ENCODE measurements at places on chromosomes 11 and 22.

- no peak for DNase-seq
Observed at GRCh38 chr11:17781221-17781620, 46.6 kb downstream of the KCNC1 start.

- DNase-seq, result no peak
Observed at GRCh38 chr11:59791639-59792038, 18.9 kb downstream of the MRPL16 start.

GRCh38 chr11:118691926-118692830, 12.7 kb upstream of the TREH start:
- peak; percentile 23 for DNase-seq

GRCh38 chr11:804599-804964, 449 bp downstream of the PIDD1 start:
- DNase-seq, result no peak

DNA sequence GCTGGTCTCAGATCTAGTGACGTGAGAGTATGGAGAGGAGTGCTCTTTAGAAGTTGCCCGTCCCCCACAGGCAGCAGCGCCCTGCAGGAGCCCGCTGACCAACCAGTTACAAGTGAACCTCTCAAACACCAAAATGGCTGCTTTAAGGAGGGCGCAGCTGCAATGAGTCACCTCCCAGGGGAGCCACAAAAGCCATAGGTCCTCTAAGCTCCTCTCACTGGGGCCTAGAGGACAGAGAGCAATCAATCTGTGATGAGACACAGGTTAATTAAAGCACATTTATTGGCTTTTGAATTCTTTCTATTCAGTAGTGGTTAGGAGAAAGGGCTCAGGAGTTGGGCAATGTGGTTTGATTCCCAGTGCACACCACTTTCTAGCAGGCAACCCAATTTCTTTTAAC, 15.5 kb upstream of the RAPSN start:
- DNase-seq, result no peak

- DNase-seq, result no peak
Observed at GRCh38 chr11:120894202-120894985, 129.5 kb upstream of the TBCEL start.

DNA sequence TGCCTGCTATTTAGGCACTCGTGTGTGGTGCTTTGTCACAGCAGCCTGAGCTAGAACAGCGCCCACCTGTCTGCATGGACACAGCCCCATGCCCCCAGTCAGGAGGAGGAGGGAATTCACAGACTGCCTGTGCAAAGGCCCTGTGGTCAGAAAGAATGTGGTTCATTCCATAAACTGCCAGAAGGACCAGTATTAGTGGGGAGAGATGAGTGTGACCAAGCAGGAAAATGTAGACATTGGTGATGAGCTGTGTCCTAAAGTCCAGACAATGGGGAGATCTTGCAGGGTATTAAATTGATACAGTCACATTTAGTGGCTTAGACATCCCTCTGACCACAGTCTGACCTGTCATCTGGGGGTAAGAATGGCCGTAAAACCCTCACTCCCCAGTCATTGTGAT, 83.7 kb upstream of the LINC01488 start:
- peak; percentile 12 for DNase-seq

GRCh38 chr22:38481162-38481870, 13.4 kb downstream of the KDELR3 start:
- no peak for DNase-seq

GRCh38 chr11:59174664-59175033, 2.7 kb downstream of the DTX4 start:
- no peak for DNase-seq

DNA sequence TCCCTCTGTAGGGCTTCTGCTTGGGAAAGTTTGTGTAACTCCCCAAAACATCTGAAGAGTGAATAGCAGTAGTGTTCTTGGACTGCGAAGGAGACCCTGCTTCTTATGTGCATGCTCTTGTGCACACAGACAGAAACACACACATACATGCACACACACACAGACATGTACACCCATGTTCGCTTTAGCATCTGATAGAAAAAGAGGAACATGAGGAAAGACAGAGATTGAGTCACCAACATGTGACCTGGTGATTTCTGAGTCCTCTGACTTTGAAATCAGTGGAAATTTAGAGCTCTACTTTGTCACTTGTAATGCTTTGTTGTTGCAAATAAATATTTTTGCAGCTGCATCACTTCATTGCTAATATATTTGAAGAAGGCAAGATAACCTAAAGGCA, 23.8 kb downstream of the CD44 start:
- DNase-seq, result no peak

DNA sequence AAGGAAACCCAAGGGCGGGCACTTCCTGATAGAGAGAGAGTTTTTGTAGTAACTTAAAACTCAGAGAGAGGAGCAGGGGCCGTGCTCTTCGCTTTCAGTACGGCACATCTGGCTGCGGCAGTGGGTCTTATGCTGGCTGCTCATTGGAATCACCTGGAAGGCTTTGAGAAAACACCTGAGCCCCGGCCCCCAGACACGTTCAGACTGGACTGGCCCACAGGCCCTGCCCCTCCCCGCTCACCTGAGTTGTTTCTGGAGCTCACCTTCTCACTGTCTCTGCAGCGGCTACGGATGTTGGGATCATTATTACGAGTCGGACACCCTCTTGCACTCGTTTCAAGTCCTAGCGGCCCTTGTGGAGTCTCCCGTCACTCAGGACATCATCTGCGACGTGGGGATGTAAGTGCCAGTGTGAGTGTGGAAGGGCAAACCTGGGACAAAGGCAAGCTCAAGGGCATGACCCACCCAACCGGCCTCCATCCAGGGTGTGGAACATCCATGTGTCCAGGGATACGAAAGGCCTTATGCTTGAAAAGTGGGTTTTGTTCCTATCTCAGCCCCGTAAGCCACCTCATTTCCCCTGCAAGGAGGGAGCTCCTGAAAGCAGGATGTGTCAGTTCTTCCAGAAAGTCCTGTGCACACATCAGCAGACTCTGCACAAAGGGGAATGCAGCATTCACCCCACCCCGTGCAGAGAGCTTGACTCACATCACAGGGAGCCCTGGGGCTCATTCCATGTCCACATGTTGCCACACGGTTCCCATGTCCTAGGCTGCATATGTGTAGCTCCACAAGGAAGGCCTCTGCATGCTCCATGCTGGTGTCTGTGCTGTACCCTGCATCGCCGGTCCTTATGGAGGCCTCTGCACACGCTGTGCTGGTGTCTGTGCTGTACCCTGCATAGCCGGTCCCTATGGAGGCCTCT, 5.4 kb downstream of the NADSYN1 start:
- DNase-seq, result no peak
